ENCODE measurements at places on chromosomes 2 and 18. TPM values are rescaled to one million over a fixed set of nuclear protein-coding genes. Genes with fewer than 3 reads are reported as not detected.
A peak's percentile ranks its signal among the peaks of the same experiment; 100 is the strongest.

DNA sequence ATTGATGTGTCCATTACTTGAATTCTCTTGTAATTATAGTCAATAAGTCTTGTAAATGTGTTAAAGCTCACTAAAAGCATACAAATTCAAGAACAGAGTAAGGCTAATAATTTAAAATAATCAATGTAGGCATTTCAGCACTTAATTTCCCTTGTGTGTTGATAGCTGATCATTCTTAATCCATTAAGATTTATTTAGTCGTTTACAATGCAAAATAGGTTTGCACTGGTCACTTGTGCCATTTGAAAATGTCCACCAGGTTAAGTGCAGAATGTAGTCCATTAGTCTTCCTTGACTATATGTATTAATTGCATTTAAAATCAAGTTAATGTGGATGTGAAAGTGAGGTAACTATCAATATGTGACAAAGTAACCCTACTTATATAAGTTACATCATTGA is 39.4 kb downstream of the ZNF407 start:
- DNase-seq, result no peak

DNA sequence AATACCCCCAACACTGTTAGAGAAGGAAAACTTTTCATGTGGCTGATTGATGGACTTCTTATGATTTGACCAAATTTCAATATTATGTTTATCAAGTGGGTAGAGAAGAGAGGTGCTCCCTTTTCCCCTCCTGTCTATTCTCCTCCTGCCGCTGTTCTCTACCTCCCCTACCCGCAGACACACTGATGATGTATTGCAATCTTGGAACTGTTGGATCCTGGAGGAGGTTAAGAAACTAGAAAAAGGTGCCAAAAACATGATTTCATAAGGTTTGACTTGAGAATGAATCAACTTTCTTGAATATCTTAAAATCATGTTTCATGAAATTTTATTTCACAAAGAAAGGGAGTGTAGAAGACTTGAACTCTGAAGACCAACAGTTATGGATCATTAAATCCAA is 125.8 kb downstream of the MEIS1 start:
- no peak for DNase-seq

DNA sequence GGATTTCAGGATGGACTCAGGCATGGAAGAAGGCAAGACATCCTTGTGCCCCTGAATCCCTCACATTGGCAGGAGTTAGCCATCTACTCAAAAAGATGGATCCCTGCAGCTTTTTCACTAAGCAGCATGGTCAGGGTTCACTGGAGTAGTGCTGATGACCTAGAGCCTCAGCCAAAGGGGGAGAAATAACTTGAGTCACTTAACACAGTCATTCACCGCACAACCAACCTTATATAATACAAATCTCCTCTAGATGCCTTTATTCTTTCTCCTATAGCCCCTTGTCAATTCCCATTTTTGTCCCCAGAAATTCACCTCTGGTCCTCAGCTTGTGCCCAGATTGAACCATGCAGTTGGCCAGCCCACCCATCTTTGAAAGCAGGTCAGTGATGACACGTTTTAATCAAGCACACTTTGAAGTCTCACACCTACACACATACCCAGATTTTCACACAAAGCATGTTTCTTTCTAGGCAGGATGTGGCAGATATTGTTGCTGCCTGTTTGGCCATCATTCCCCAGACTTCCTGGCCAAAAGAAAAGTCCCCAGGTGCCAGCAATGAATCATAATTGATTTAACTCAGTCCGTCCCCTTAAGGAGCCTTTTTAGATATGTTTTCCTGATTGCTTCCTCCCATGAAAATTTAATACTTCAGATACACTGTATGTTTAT is 84.2 kb downstream of the LBH start:
- no peak for DNase-seq

GRCh38 chr2:10901160-10901939 is 10.4 kb upstream of the KCNF1 start:
- peak; percentile 21 for DNase-seq

- DNase-seq, result no peak
These were observed 92.7 kb upstream of the CNGA3 start for GRCh38 chr2:98253461-98254070.

Gene TMEM185B
- 29.1 TPM for total RNA-seq

GRCh38 chr2:105862843-105863242 is 118.1 kb downstream of the NCK2 start:
- DNase-seq, result no peak

Measured in SK-MEL-5 (cell line).